Activated CD4-positive, alpha-beta T cell treated with anti-CD3 and anti-CD28 coated beads for 36 hours (primary cell): ENCODE measurements at places on chromosomes 4 and X.

DNA sequence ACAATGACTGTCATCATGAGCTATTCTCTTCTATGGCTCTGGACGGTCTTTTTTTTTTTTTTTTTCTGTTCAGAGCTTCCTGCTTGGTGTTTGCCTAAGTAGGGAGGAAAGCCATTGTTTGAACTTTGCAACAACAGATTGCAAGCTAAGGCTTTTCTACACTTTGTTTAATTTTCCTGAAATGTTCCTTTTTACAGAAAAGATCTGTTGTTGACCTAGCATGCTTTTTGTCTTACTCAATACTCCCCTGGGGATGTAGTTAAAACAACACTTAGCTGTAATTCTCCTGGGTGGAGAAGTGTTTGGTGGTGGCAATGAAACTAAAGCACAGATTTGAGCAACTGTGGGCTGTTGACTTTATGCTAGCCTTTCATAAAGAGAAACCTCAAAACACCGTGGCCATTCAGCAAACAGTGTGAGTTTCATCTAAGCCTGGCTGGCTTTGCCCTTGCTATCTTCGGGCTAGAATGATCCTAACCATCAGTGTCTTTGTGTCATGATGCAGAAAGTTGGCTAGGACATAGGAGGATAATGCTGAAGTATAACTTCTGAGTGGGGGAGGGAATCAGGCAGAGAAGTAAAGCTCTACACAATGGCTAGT lies 110.5 kb downstream of the ANXA3 start:
- no peaks in the 10 kb centered on the region for H3K36me3 ChIP-seq
- H3K4me1 ChIP-seq = peaks cover 35% of the 10 kb centered on the region
- H3K27ac ChIP-seq = no peak overlapping the region
- peak; percentile 15 for DNase-seq
- no peaks in the 10 kb centered on the region for H3K27me3 ChIP-seq

DNA sequence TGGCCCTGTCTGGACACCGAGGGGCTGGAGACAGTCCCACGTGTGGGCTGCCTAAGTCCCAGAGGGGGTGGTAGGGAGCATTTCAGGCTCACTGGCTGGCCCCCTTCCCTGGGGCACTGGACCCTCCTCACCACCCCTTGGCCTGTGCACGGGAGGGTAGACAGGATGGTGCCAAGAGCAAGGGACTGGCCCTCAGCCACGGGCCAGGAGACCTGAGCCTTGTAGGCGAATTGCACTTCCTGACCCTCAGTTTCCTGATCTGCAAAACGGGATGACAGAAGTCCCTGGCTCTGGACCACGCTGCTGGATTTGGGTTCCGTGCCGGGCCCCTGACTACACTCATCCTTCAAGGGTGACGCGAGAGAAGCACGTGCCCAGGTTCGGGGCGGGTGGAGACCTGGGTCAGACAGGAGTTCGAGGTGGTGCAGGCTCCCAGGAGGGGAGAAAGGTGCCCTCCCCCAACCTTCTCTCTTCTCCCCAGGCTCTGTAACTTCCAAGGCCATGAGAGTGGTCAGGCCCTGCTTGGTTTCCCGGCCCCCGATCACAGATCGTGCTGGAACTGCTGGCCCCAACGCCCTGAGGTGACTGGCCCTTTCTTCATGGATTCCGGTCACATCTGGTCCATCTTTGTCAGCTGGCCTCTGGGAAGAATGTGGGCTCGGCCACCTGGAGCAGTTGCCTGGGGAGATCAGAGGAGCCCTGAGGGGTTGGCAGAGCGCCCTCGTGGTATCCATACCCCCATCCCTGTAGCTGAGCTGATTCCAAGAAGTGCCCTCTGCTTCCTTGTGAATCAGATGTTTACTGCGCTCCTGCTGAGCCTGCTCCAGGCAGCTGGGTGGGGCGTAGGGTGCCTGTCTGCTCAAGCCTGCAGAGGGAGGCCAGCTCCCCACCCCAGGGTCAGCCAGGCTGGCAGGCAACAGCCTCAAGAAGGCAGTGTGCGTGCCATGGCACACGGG lies 3.3 kb downstream of the SH3BP2 start:
- peaks cover 52% of the 10 kb centered on the region for H3K4me1 ChIP-seq
- no peaks in the 10 kb centered on the region for H3K27me3 ChIP-seq
- H3K36me3 ChIP-seq = peaks cover 2% of the 10 kb centered on the region
- H3K27ac ChIP-seq = no peak overlapping the region
- no peak for DNase-seq
- no peak overlapping the region for H3K4me3 ChIP-seq

DNA sequence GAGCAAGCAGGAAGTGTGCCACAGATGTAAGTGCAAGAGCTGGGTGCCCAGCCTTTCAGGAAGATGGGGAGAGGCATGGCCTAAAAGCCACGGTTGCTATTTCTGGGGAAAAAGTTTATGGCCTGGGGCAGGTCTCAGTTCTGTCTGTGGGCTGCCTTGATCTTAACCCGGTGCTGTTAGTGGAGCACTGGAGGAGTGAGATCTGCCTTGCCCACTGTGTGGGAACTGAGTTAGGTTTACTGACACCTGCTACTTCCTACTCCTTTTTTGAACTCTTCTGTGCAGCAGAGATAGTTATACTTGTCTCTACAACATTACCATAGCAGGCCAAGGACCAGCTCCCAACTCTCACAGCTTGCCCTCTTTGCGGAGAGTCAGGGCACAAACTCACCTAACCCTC lies 76.5 kb downstream of the ITM2A start:
- no peaks in the 10 kb centered on the region for H3K36me3 ChIP-seq
- DNase-seq = no peak
- peaks cover 42% of the 10 kb centered on the region for H3K4me1 ChIP-seq
- H3K27ac ChIP-seq = no peak overlapping the region
- H3K27me3 ChIP-seq = no peaks in the 10 kb centered on the region

- H3K36me3 ChIP-seq = peaks cover 7% of the 10 kb centered on the region
- no peak overlapping the region for H3K27ac ChIP-seq
- no peak for DNase-seq
- no peak overlapping the region for H3K4me3 ChIP-seq
- H3K4me1 ChIP-seq = peaks cover 64% of the 10 kb centered on the region
Measured at GRCh38 chrX:19728915-19729314, 158.5 kb downstream of the SH3KBP1 start.

DNA sequence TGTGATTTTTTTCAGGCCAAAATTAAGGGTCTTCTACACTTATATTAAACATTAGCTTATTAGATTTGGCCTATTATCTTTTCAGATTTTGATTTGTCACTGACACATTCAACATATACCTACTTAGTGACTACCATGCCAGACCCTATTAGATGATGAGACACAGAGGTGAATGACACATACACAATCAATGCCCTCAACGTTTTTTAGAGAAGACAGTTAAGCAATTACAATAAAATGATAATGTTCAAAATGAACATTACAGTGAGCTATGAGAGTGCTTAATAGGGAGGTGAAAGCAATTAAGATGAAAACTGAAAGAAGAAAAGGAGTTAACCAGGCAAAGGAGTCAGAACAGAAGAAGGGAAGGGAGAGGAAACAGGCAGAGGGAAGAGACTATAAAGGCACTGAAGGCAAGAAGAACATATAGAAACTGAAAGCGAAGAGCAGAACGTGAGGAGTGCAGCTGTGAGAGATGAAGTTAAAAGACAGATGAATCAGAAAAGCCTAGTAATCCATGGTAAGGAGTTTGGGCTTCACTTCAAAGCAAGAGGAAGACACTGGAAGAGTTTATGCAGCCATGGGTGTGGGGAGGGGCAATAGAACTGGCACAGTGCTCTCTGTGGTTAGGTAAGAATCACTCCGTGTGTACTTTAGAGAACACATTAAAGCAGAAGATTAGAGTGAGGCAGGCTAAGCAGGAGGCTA lies 119.0 kb downstream of the REELD1 start:
- H3K27ac ChIP-seq = no peak overlapping the region
- no peaks in the 10 kb centered on the region for H3K27me3 ChIP-seq
- H3K36me3 ChIP-seq = no peaks in the 10 kb centered on the region

DNA sequence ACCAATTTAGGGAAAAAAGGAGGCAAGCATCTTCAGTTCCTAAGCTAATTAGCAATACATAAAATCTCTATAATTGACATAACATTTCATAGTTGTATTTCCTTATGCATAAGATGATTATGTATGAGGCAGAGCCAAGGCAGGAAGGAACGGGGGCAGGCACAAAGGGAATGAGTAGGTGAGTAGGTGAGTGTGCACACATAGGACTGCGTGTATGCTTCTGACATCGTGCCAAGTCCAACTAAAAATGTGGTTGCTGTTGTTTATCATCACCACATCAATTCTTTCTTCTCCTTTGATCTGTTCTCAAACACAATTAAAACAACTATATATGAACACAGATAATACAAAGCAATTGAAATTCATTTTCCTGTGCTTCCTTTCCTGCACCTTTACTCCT lies 131.2 kb downstream of the UNC5C start:
- H3K36me3 ChIP-seq = no peaks in the 10 kb centered on the region
- no peak overlapping the region for H3K4me3 ChIP-seq
- DNase-seq = peak; percentile 18
- H3K4me1 ChIP-seq = peaks cover 3% of the 10 kb centered on the region
- no peaks in the 10 kb centered on the region for H3K27me3 ChIP-seq

DNA sequence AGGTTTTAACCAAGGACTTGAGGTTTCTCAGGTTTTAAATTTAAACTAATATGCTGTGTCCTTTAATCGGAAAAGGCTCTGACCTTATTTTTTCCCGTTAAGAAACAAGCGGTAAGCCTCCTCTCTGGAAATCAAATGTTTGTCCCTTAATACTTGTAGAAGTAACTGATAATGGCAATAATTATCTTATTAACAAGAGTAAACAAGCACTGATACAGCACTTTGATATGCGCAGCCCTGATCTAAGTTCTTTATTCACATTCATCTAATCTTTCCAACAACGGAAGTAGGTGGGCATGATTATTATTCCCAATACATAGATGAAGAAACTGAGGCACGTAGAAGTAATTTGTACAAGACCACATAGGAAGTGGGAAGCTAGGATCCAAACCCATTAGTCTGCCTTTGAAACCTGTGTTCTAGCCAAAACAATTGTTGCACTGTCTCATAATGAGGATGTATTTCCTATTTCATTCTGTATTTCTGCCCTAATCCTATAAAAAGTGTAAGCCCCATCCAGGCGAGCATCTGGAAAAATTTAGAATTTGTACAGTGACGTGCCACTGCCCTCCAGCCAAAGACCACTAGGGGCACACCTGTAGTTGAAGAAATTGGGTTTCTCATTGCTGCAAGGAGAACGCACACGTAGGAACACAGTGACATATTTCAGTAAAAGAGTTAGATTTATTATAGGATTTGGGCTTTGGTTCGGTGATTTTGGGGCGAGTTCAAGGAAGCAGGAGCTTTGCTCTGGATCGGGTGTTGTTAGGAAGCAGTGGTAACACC lies 606 bp downstream of the CXorf58 start:
- H3K4me1 ChIP-seq = peaks cover 18% of the 10 kb centered on the region
- H3K27ac ChIP-seq = peak overlapping the region; percentile 83
- H3K36me3 ChIP-seq = no peaks in the 10 kb centered on the region
- no peaks in the 10 kb centered on the region for H3K27me3 ChIP-seq
- DNase-seq = peak; percentile 22
- H3K4me3 ChIP-seq = peak overlapping the region; percentile 61

DNA sequence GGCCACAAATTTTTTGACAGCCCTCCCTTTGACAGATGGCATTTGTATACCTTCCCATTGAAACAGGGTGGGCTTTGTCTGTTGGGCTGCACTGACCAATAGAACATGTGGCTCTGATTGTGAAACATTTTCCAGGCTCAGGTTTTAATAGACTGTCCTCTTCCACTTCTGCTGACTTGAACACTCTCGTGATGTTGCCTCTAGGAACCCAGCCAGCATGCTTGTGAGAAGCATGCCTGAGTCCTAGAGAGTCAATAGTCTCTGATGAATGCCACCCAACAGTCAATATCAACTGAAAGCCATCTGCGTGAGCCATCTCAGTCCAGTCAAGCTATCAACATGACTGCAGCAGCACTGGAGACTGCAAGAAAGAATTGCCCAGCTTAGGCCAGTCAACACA lies 290.0 kb downstream of the SLC7A11 start:
- H3K27me3 ChIP-seq = no peaks in the 10 kb centered on the region
- H3K4me3 ChIP-seq = no peak overlapping the region
- H3K36me3 ChIP-seq = no peaks in the 10 kb centered on the region
- no peak overlapping the region for H3K27ac ChIP-seq
- no peak for DNase-seq

GRCh38 chrX:148380650-148381561 lies 119.5 kb upstream of the AFF2 start:
- DNase-seq = peak; percentile 66
- H3K27ac ChIP-seq = peak overlapping the region; percentile 93
- no peaks in the 10 kb centered on the region for H3K27me3 ChIP-seq
- H3K4me1 ChIP-seq = peaks cover 32% of the 10 kb centered on the region

GRCh38 chr4:80229128-80229527 lies 31.8 kb downstream of the PRDM8 start:
- no peaks in the 10 kb centered on the region for H3K4me1 ChIP-seq
- no peak overlapping the region for H3K27ac ChIP-seq
- no peak overlapping the region for H3K4me3 ChIP-seq
- DNase-seq = no peak
- H3K27me3 ChIP-seq = peaks cover 11% of the 10 kb centered on the region
- no peaks in the 10 kb centered on the region for H3K36me3 ChIP-seq
